ENCODE measurements at places on chromosomes 1 and 21. TPM values are rescaled to one million over a fixed set of nuclear protein-coding genes. Genes with fewer than 3 reads are reported as not detected.

FTCD gene
- total RNA-seq: 0.20 TPM

HSD11B1 gene
- total RNA-seq: 1.6 TPM

ATP1A2 gene
- 20.7 TPM for total RNA-seq

PLD5 gene
- total RNA-seq: 0.39 TPM

GJA8 gene
- total RNA-seq: not detected

Data from skin of body (tissue), 3 donors.